ENCODE measurements at places on chromosomes 2 and 18.
A peak's percentile ranks its signal among the peaks of the same experiment; 100 is the strongest.

- DNase-seq, result no peak
Observed at GRCh38 chr2:8679827-8680731, 1.8 kb upstream of the ID2 start.

GRCh38 chr2:219680958-219681693 is 53.7 kb downstream of the SLC4A3 start:
- no peak for DNase-seq

GRCh38 chr18:48826271-48826670 is 124.5 kb downstream of the SMAD7 start:
- DNase-seq, result no peak

GRCh38 chr2:26723991-26724750 is 31.6 kb downstream of the KCNK3 start:
- peak; percentile 91 for DNase-seq

DNA sequence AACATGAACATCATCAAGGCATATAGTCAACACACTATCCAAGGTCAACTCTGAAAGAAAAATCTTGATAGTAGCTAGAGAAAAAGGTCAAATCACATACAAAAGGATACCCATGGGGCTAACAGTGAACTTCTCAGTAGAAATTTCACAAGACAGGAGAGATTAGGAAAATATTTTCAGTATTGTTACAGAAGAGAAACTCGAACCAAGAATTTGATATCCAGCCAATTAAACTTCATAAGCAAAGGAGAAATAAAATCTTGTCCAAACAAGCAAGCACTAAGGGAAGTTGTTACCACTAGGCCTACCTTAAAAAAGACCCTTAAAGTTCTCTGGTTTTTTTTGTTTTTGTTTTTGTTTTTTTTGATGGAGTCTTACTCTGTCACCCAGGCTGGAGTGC is 242.5 kb downstream of the EXOC6B start:
- DNase-seq, result no peak

- no peak for DNase-seq
Observed at GRCh38 chr2:101776172-101777043, 78.9 kb downstream of the MAP4K4 start.

DNA sequence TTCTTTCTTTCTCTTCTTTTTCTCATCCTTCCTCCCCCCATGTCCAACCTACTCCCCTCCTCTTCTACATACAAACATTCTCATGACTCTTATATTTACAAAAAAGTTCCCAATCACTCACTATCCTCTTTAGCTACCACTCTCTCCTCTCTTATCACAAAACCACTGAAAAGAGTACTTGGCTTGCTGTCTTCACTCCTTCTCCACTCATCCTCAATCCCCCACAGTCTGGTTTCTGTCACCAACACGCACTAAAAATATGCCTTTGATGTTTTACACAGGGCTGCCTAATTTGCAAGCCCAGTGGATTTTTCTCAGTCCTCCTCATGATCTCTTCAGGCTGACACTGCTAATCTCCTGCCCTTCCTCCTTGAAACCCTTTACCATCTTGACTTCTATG is 159.5 kb downstream of the TNS1 start:
- no peak for DNase-seq

GRCh38 chr18:10847408-10847790 is 302.0 kb downstream of the PIEZO2 start:
- DNase-seq, result no peak

- no peak for DNase-seq
Observed at GRCh38 chr2:81355436-81355835, 1050.9 kb upstream of the LRRTM1 start.
